ENCODE measurements at places on chromosomes 7 and 10.

- DNase-seq: peak; percentile 23
These were observed 131.1 kb upstream of the CDK1 start for GRCh38 chr10:60646966-60647796.

GRCh38 chr7:43217055-43217454, 104.6 kb downstream of the HECW1 start:
- DNase-seq: no peak

DNA sequence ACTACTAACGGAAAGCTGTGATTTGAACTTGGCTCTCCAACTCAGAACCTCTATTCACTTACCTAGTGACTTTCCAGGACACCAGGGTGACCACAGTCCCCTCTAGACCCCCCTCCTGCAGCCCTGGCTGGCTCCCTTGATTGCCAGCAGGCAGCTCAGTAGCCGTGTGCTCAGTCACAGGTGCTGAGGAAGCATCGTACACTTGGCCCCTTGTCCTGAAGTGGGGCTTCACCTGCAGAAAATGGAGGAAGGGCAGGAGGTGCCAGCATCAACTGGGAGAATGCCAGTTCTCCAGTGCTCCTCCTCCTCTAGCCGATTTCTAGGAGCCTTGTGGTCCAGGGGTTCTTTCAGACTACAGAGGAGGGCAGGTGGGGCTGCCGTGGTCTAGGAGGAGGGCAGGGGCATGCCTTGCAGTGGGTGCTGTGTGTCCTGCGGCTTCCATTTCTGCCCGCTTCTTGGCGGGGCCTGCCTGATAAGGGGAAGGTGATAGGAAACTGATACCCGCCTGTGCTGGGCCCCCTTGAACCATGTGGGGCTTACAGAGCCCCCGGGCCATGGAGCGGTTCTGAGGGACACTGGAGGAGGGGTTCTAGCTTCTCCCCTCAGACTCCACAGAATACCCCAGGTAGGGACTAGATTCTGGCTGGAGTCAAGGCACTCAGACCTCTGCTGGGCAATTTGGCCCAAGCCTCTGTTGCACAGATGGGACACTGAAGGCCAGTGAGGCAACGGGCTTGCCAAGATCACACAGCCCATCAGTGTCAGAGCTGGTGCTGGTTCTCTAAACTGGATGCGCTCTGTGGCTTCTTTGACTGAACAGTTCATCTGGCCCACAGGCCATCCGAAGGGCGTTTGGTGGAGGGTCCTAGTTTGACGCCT, 14.0 kb downstream of the FAM241B start:
- no peak for DNase-seq

DNA sequence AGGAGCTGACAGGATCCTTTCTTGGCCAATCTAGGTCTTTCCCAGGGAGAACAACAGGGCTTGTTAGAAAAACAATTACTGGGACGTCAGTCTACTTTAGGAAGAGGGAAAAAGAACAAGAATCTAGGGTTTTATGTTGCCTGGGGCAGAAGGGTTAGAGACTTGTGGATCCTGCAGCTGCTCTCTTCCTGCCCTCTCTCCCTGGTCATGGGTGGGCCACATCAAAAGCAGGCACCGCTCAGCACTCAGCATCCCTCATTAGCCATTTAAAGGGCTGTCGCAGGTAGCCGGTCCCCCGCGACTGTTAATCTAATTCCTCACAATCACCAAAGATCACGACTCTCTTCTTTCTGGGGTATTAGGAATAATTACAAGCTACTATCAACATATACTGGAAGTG, 631.9 kb downstream of the CALN1 start:
- DNase-seq: no peak

DNA sequence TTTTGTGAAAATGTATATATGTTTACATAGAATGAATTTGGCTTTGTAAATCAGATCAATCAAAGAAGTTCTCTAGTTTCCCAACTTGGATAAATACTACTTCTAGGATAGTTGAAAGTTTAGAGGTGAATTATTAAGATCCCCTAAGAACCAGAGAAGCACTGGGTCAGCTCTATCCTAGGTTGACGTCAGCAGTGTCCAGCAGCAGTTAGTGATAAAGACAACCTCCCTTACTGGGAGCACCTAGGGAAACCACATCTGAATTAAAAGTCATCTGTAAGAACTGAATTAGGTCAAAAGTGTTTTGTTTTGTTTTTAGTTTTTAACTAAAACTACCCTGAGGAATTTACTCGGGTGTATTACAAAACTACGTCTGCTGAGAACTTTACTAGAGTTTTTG, 178.0 kb downstream of the POLR1F start:
- DNase-seq: no peak

- no peak for DNase-seq
These were observed 146.3 kb downstream of the ADARB2 start for GRCh38 chr10:1591045-1591444.

- DNase-seq: no peak
These were observed 16.0 kb upstream of the DNTT start for GRCh38 chr10:96288151-96288621.

- DNase-seq: no peak
These were observed 14.2 kb downstream of the PFKFB3 start for GRCh38 chr10:6216916-6217315.

DNA sequence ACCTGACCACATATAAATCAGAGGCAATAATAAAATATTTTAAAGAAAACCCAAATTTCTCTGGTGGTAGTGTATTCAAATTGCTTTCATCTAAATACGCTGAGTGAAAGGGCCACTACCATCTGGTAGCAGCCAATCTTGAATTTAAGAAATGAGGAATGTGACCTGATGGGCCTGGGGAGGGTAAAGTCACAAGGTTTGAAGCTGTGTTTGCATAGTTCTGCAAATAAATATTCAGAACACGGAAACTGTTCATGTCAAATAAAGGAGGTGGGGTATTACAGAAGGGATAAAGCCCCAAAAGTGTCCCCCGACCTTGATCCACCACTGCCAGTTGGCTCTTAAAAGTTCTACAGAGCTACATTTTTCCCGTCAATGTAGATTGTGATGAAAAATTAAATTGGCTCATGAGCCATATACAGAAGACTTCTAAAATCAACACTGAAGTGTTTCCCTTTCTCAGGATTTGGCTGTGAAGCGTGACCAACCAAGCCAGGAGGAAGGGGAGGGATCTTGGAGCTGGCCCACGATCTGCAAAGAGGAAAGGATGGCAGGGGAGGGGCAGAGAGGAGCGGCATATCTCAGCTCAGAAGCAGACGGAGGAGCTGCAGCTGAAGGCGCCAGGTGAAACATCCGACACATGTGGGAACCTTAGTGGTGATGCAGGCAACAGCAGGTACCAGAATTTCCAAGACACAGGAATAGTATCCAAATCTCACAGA, 39.6 kb downstream of the MPP7 start:
- no peak for DNase-seq

DNA sequence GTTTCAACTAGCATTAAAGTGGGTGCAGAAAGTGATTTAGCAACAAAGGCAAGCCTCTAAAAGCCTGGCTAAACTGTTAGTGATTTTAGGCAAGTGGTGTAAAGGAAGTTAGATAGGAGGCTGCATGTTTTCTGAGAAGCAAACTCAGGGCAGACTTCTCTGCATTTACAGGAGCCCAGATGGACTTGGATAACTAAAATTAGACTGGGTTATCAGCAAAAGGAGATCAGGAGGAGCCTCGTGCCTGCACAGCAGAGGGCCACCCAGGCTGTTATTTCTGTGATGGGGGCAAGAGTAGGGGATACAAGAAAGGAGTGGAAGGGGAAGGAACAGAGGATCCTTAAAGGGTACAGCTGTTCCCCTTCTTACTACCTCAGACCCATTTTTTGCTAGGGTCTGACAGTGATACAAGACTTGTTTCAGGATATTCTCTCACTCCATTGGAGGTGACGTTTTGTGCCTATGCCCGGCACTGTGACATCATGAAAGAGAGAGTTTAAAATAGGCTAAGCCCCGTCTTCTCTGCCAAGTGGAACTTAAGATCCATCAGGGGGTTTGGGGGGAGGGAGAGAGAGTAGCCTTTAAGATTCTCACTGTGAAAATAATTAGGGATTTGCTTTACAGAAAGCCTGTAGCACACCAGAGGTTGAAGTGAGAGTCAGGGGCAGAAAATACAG, 49.6 kb upstream of the PDCD4 start:
- no peak for DNase-seq

GRCh38 chr7:24817339-24817738, 60.1 kb upstream of the GSDME start:
- DNase-seq: no peak

- DNase-seq: no peak
These were observed 89.4 kb downstream of the TRIL start for GRCh38 chr7:28868712-28869111.
